Activated effector memory CD4-positive, alpha-beta T cell treated with Interleukin-2 at 50 U/mL for 16 hours (primary cell): ENCODE measurements at places on chromosomes 4 and X.

DNA sequence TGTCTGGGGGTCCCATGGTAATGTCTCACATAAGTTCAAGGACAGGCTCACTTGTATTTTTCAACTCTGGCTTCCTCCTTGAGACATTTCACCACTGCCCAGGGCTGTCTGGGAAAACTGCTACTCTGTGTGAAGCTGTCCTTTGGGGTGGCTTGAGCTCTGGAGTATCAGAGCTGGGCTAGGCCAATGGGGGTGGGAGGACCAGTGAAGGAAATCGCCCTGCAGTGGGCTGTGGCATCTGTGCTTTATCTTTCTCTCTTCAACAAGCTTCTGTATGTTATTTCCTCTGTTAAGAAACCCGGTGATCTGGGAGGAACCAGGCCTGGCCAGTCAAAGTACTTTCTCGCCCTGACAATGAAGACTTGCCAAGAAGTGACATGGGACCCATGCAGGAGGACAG lies 87.4 kb downstream of the SMIM20 start:
- no peak for DNase-seq

DNA sequence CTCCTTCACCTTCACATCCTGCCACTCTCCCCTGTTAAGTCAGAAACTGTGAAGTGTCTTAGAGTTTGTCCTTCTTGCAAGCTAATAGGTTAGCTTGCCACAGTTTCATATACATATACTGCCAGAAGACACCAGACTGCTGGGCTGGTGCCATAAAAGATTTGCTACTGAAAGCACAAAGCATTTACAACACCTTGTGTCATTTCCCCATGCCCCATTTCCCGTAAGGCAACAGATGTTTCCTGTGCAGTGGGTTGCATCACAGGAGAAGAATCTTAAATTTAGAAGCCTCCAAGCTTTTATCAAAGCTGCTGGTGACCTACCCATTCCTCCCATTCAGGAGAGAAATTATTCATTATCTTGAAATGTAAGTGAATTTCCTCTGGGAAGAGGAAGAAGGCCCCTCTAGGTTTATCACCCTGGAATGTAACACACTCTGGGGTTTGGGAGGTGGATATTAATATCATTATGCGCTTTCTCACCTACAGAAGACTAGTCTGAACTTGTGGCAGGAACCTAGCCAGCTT lies 34.5 kb upstream of the RAB33B start:
- no peak for DNase-seq

DNA sequence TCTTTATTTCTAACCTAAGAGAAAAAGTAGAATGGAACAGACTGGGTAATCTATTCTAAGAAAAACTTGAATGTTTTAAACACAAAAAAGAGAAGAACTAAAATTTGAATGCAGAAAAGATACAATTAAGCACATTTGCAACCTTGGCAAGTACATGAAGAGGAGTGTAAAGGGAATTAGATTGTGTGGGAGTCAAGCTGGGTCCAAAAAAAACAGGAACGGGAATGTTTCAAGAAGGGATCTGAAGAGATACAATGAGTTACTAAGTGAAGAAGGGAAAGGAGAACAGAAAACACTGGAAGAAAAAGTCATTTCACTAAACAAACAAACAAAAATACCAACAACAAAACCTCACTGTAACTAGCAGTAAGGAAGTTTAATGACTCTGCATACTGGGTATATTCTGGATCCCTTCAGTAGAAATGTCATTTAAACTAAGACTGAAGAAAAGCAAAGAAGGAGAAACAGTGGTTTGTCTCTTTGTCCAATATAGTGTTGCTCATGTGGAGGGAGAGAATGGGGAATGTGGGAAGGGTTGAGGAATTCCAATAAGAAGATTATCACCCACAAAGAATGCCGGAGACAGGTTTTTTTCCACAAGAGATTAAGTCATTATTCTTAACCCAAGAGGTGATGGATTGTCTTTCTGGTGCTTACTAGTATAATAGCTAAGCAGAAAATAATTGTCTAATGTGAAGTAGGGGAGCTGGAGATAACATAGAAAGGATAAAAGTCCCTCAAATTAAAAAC lies 50.4 kb upstream of the PTPN13 start:
- DNase-seq = no peak

GRCh38 chrX:100895365-100896075 lies 21.4 kb upstream of the NOX1 start:
- no peak for DNase-seq

- no peak for DNase-seq
Observed at GRCh38 chr4:83569987-83570386, 34.1 kb downstream of the GPAT3 start.

DNA sequence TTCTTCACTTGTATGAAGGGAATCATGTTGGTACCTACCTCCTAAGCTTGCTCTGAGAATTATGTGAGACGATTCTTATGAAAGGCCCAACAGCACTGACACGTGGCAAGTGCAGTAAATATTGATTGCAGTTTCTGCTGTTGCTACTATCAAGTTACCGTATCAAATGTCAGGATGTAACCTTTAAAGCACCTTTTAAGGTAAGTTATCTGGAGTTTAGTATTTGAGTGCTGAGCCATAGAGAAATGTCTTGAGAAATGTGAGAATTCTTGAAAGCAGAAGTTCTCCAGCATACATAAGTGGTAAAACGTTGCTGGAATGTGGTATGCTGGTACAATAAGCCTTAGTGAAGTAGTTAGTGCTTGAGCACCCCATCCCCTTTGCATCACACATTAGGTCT lies 90.4 kb downstream of the PHOX2B start:
- no peak for DNase-seq

- DNase-seq = no peak
Observed at GRCh38 chr4:138542191-138542776, 300.1 kb upstream of the SLC7A11 start.

- DNase-seq = no peak
Observed at GRCh38 chr4:167234316-167234881, at the start of gene SPOCK3. Gene SPOCK3, minus strand, starts transcription at chr4:167234494.

DNA sequence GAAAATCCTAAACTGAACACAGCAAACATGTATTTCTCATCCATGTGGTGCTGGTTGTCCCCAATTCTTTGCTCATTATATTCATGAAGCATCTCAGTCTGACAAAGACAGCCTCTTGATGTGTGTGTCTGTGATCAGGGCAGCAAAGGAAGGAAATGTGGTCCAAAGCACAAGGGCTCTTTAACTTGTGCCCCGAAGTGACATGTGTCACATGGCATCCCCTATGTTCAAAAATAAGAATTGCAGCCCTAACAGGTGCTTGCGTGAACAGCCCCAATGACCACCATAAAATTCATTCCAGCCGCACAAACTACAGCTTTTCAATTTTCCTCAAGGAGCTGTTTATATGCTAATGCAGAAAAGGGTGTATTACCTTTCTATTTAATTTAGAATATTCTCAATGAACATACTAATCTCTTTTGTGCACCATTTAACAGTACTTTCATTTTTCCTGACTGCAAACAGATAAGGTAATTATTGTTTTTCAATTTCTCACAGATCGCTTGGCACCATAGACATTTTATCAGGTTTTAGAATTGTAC lies 231.9 kb upstream of the CTSO start:
- DNase-seq = no peak

DNA sequence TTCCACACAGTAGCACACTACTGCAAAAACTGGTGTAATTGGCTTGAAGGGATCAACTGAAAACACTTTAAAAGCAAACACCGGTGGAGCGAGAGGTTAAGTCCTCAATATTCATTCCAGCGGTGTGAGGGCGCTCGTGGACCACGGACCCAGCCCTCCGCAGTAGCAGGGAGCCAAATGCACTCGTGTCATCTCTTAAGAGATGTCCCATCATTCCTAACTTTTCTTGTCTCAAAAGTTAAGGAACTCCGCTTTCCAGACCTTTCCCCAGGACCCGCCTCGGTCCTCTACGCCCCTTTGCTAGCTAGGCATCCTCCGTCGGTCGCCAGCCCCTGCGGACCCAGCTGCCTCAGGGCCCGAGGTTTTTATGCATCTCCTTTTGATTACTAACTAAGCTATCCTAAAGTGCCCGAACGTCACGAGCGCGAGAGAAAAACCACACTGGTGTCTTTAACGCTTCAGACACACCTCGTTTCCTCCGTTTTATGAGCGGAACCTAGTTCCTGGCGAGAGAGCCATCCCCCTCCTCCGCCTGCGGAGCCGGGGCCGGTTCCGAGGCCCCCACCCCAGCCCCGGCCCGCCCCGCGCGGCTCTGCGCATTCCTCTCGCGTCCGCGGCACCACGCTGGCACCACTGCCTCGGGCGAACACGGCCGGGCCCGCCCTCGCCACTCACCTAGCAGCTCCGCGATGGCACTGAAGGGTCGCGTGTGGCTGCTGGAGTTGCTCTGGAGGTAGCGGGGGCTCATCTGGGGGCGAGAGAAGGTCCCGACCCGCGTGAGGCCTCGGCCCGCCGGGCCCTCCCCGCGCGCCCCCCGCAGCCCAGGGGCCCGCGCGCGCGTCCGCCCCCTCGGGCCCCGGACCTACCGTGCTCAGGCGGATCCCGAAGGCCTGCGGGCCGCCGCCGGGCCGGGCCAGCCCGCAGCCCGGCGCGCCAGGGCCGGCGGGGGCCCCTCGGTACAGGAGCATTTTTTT lies 723 bp downstream of the MORC4 start:
- DNase-seq = peak; percentile 31

GRCh38 chr4:26237916-26238315 lies 82.9 kb upstream of the RBPJ start:
- DNase-seq = no peak

DNA sequence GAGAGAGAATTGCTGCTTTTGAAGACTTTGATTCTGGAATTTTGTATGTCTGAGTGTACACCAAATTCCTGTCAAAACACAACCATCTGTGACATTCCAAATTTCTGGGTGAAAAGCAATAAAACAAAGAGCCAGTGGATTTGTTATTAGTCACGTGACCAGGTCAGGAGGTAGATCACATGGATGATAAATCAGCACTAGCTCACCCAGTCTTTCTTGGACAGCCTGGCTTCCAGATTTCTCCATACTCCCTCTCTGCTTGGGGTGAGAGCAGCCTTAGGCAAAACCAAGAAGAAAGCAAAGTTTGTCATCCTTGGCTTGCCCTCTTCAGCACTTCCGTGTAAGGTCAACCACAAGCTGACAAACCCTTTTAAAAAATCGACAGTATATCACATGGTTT lies 194.2 kb downstream of the CLCN4 start:
- no peak for DNase-seq

- DNase-seq = no peak
Observed at GRCh38 chrX:42615161-42615563, 162.8 kb downstream of the PPP1R2C start.
